Stimulated activated CD4-positive, alpha-beta T cell treated with anti-CD3 and anti-CD28 coated beads, Interleukin-15, amount 100 ng/mL, for 1 hour (primary cell): ENCODE measurements at places on chromosomes 1 and 21.

- DNase-seq = no peak
Measured at GRCh38 chr1:42164551-42165420, at the start of gene GUCA2A. TSS of gene GUCA2A (minus strand) at chr1:42164745. CDS start at chr1:42164712, 33 bp downstream.

DNA sequence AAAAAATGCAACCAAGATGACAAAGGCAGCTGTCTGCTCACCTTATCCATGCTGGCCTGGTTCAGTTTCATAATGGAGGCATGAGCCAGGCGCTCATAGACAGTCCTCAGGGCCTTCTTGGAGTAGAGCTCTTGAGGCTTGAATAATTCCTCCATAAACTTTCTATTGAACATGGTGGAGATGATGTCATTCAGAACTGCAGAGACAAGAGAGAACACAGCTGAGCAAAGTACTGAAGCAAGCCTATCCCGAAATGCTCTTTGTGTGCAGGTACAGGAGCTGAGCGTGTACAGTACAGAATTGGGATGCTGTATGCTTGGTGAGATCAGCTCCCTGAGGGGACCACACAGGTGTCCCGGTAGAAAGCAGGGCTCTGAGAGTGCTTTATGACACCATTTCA is 11.5 kb downstream of the OSCP1 start:
- no peak for DNase-seq

- no peak for DNase-seq
Measured at GRCh38 chr21:37001441-37001840, 5.1 kb upstream of the RIPPLY3 start.

DNA sequence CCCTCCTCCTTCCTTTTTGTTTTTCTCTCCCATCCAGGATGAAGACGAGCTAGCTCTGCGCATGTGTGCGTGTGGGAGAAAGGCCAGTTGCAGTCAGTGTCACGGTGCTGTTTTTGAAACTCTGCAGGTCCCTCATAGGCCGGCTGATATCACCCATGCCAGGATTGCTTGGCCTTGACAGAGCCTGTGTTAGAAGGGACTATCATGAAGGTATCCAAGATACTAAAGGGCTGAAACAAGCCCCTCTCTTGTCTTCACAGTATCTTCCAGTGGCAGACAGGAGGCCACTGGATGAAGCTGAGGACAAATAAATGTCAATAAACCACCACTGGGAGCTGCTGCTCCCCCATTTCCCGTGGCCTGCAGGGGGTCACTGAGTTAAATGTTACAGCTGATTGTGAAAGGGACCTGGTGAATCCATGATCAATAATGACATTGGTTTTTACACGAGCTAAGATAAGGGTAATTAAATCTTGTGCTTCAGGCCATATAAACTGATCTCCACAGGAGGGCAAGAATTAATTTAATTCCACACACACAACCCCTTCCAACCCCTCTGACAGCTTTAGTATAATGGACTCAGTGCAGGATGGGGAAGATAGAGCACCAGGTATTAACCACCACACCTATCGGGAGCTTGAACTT is 64.6 kb upstream of the TARBP1 start:
- DNase-seq = no peak

GRCh38 chr1:167095368-167095767 is 1.5 kb downstream of the STYXL2 start:
- DNase-seq = no peak

DNA sequence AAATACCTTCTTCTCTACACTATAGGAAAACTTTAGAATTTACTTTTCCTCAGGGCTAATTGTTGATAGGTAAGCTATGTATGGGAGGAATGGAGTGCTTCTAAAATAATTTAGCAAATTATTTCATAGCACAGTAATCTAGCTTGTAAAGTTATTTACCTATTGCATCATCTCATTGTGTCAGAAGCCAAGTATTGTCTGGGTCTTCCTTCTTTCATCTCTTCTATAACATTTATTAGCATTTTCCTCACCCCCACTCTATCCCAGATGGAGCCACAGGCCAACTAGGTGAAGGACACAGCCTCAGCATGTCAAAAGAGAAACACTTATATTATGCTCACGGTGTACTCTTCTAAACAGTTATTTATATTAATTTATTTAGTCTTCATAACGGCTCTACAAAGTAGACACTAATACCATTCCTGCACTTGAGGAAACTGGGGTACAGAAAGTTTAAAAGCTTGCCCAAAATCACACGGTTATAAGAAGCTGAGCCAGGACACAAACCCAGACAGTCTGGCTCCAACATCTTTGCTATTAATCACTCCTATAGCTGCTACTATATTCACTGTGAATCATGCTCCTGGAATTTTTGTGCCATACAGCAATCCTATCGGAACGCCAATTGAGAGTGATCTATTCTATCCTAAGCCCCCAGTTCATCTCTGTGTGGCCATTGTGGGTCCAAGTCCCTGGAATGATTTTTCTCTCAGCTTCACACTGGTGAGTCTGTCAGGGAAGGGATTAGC is 43.1 kb downstream of the OR10J5 start:
- no peak for DNase-seq

DNA sequence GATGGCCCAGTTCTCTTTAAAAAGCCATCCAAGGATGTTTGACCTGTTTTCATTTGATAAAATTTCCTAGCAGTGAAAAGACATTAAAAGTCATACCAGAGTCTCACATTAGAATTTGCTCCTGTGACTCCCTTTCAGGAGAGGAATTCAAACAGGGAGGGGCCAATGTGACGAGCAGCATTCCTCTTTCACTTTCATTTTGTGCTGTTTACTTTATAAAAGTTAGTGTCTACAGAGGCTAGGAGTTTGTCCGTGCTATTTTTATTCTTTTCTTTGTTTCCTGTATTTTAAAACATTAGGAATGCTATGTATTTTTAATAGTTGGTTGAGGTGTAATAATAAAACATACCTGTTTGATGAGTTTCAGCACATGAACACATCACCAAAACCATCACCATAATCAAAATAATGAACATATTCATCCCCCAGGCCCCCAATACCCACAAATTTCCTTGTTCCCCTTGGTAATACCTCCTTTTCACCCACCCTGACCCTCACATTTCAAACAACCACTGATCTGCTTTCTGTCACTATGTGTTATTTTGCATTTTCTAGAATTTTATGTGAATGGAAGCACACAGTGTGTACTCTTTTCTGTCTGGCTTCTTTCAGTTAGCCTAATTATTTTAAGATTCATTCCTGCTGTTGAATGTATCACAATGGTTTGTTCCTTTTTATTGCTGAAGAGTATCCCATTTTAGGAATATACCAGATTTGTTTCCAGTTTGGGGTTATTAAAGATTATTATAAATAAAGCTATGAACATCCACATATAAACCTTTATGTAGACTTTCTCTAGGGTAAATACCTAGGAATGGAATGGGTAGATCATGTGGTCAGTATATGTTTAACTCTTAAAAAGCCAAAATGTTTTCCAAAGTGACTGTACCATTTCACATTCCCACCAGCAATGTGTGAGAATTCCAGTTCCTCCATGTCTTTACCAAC is 129.5 kb downstream of the TENT5C start:
- no peak for DNase-seq

DNA sequence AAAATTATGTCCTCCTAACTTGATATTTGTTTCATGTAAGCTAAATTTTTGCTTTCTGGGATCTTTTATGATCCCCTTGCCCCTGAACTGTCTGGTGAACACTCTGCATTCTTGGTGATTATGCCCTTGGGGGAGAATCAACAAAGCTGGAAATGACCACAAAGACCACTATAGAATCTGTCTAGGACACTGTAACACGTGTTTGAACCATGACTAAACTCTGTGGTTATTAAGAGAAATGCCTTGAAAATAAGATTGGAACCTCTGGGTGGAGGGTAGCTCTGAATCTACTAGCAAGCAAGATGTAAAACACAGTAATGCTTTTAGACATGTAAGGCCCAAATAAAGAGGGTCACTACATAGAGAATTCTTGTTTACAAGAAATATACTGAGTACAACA is 237.5 kb downstream of the HMCN1 start:
- no peak for DNase-seq

DNA sequence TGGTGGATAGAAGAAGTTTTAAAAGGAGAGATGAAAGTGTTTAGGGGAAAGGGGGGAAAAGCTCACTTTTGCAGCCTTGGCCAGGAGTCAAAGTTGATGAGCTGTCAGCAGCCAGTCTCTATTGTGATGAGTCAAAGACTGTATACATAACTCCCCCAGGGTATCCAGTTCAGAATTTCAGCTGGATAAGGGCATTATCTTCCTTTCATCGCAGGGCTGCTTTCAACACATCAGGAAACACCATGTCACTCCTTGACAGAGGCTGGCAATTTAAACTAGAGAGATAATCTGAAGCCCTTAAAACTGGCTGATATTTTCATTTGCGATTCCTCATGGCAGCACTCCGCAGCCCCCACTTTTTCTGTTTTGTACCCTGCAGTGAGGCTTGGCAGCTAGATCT is 328.5 kb downstream of the TBX15 start:
- DNase-seq = no peak

DNA sequence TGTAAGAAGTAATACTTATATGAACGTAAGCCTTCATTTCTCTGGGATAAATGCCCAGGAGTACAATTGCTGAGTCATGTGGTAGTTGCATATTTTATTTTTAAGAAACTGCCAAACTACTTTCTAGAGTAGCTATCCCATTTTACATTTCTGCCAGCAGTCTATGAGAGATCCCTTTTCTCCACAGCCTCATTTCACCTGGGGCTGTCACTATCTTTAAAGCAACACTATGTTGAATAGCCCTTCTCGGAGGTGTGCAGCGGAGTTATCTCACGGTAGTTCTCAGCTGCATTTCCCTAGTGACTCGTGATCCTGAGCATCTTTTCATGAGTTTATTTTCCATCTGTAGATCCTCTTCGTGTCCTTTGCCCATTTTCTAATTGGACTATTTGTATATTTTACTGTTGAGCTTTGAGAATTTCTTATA is 93.4 kb downstream of the ADARB1 start:
- no peak for DNase-seq
